ENCODE measurements at places on chromosomes 6 and 20. TPM values are rescaled to one million over a fixed set of nuclear protein-coding genes. Genes with fewer than 3 reads are reported as not detected.

TBPL1 gene
- total RNA-seq = 35.2 TPM

DNA sequence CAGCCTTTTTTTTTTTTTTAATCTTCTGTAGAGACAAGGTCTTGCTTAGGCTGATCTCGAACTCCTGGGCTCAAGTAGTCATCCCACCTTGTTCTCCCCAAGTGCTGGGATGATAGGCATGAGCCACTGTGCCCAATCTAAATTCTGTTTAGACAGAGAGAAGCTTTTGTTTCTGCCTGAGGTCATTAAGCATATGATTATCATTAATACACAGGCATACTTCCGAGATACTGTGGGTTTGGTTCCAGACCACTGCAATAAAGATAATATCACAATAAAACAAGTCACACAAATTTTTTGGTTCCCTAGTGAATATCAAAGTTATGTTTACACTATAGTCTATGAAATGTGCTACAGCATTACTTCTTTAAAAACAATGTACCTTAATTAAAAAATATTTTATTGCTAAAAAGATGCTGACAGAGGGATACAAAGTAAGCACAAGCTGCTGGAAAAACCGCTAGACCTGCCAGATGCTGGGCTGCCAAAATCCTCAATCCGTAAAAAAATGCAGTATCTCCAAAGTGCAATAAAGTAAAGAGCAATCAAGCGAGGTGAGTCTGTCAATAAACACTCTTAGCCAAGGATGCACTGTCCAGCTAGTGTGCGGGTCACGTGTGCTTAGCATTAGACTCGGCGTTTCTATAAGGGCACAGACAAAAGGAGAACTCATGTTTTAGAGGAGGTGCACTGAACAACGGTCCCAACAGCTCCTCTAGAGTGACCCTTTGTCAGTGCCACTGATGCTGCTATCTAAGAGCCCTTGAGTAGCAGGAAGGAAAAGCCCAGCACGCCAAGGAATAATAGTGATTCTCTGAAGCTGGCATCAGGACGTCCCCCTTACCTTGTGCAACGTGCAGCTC is 16.1 kb downstream of the TXNDC5 start:
- peak; percentile 27 for DNase-seq

GRCh38 chr6:5082487-5083306 is 2.4 kb upstream of the PPP1R3G start:
- DNase-seq = no peak

DNA sequence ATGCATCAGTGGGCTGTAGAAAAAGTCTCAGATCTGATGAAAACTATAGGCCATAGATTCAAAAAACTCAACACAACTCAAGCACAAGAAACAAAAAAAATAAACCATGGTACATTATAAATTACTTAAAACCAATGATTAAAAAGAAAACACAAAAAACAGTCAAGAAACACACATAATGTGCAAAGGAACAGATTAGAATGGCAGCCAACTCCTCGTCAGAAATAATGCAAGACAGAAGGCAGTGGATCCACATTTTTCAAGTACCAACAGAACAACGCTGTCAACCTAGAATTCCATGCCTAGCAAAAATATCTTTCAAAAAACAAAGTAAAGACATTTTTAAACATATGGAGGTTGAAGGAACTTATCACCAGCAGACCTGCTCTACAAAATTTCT is 69.7 kb downstream of the PSMB1 start:
- DNase-seq = no peak

GRCh38 chr6:112931832-112932231 is 584.7 kb downstream of the RFPL4B start:
- DNase-seq = peak; percentile 92

BEND3 gene
- total RNA-seq = 3.5 TPM

MEI4 gene
- not detected for total RNA-seq

GRCh38 chr6:47187893-47188587 is 121.7 kb downstream of the TNFRSF21 start:
- DNase-seq = no peak

FOXF2 gene
- total RNA-seq = not detected

EYS gene
- not detected for total RNA-seq

GRCh38 chr20:35902545-35902941 is 51.8 kb downstream of the SCAND1 start:
- no peak for DNase-seq
